ENCODE measurements at places on chromosomes 3 and 15.

DNA sequence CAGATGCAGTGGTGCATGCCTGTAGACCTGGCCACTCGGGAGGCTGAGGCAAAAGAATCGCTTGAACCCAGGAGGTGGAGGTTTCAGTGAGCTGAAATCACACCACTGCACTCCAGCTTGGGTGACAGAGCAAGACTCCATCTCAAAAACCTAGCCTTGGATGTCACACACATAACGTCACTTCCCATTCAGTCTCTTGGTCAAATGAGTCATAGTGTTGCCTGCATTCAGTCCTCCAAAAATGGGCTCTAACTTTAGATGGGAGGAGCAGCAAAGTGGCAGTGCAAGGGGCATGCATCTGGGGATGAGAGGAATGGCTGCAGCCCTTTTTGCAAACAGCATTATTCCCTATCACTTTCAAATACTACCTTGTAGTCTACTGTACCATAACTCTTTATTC is 62.9 kb upstream of the AGBL1 start:
- no peak for DNase-seq

GRCh38 chr3:197501496-197501878 is 54.3 kb downstream of the BDH1 start:
- DNase-seq = no peak

GRCh38 chr15:78977091-78977571 is 32.3 kb upstream of the CTSH start:
- no peak for DNase-seq

DNA sequence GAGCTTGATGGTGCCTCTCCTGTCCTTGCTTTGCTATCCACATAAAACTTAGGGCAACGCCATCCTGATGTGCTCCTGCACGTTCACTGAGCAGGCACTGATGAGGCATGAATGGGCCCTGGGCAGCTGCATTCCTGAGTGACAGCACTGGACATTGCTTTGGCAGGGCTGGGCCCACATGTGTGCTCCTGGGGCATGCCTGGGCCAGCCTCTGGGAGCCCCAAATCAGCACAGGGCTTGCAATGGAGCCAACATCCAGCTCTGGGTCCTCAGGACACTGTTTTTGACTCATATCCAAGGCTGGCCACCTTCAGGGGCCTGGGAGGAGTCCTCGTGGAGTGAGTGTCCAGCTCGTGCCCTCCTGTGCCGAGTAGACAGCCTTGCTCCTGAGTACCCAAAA is 5.9 kb upstream of the TKT start:
- DNase-seq = no peak

GRCh38 chr3:18237251-18238005 is 187.7 kb downstream of the SATB1 start:
- peak; percentile 48 for DNase-seq

GRCh38 chr15:29637555-29637954 is 184.7 kb downstream of the TJP1 start:
- no peak for DNase-seq

GRCh38 chr15:79973456-79974195 is 2.6 kb upstream of the BCL2A1 start:
- no peak for DNase-seq

DNA sequence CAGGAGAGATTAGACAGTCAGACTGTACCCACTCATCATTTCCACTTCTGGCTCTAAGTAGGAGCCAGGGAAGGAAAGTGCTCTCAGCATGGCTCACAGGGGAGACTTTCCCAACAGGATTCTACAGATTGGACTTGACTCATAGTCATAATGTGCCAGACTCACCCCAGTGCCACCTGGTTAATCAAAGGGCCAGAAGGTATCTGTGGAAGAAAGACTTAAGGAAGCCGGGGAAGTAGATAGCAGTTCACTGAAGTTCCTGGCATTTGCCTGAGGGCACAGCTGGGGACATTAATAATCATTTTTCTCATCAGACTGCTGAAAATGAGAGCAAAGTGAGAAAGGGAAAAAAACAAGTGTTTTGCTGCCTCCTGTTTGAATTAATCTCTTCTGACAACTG is 717.5 kb downstream of the TUSC7 start:
- no peak for DNase-seq

DNA sequence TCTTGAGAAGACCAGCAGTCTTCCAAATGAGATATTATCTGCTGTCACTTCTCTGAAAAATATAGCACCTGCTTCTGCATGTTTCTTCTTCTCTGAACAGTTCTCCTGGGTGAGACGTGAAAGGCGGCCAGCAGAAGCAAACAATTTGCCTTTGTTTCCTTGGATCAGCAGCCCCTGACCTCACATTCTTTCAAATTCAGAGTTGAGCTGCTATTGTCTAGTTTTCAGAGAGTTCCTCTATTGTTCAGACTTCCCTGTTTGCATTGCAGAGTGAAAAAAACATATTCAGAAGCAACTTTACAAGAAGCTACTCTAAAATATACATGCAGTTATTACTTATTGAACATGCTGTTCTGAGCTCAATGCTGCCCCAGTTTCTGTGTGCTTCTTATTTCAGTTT is 653.6 kb downstream of the NAALADL2 start:
- no peak for DNase-seq

DNA sequence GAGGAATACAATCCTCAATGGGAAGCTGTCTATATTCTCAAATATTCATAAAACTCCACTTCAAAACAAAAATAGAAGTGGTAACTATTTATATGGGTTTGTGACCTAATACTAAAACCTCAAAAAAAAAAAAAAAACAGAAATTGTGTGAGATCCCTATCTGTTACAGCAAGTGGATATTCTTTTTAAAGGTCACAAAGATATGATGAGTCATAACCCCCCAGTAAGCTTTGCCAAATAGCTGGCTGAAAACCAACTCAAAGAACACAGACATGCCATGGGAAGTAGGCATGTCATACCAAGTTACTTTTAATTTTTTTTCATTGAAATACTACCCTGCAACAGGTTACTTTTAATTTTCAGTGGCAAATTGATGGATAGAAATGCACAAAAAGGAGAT is 62.5 kb downstream of the CBLB start:
- DNase-seq = no peak

GRCh38 chr3:113002679-113003078 is 11.9 kb downstream of the GTPBP8 start:
- DNase-seq = no peak

GRCh38 chr3:154029926-154030325 is 91.3 kb upstream of the ARHGEF26 start:
- no peak for DNase-seq

- DNase-seq = no peak
These were observed 596.6 kb downstream of the GBE1 start for GRCh38 chr3:81164806-81165205.

DNA sequence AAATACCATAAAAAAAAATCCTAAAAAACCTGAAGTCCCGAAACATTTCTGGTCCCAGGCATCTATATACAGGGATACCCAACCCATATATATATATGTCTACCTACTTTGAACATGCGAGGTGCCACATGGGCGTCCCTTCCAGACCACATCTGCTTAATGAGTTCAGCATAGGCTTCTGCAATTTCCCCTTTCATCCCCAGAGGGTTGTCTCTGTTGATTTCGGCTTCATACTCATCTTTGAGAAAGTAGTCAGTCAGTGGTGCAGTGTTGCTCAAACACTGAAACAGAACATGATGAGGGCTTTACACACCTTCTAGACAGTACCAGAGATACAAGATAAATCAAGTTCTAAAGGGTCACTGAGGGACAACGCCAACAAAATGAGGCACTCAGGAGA is 28.6 kb upstream of the C3orf62 start:
- no peak for DNase-seq

- DNase-seq = no peak
These were observed 128.0 kb downstream of the ATG7 start for GRCh38 chr3:11400213-11400612.

GRCh38 chr3:140505213-140505612 is 172.7 kb upstream of the TRIM42 start:
- DNase-seq = no peak

DNA sequence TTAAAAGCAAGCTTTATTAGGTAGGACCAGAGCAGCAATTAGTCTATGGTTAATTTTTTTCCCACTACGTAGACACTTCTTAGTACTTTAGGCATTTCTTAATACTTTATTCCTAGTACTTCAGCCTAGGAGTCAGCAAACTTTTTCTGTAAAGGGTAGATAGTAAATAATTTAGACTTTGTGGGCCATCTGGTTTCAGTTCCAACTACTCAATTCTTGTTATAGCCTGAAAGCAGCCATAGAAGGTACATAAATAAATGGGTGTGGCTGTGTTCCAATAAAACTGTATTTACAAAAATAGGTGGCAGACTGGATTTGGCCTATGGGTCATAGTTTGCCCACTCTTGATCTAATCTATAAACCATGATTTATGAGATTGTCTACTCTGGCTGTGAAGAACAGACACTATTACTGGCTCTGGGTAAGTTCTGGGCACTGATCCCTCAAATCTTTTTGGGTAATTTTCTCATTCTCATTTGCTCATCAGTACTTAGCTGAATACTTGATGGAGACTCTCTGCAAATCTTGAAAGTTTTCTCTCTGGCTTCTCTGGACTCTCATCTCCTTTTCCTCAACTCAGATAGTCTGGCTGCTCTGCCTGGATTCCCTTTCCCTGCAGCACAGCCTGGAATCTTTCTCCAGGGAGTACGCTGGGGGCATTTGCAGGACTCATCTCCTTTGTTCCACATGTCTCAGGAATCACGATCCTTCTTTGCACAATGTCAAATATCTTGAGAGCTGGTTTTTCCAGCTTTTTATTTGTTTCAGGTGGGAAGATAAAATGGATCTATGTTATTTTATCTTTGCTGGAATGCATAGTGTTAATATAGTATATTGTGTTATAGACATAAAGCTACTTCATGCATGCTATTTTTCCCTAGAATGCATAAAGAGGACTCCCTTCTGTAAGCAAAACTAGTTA is 524.8 kb upstream of the TBL1XR1 start:
- no peak for DNase-seq

DNA sequence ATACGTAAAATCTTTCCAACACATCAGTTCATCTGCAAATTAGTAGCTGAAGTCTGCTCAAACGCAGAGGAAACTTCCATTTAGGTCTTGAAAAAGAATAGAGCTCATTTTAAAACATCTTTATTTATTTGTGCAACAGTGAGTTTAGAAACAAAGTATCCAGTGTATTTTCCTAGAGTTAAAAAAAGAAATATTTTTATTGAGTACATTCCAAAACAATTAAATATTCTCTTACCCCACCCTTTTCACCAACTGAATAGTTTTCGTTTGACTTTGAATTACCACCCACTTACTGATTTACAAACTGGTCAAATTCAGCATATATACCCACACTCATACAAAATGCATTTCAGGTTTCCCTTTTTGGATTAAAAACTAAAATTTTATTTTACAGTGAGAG is 104.7 kb downstream of the ZBTB20 start:
- no peak for DNase-seq

GRCh38 chr15:101167753-101168462 is 83.9 kb downstream of the CHSY1 start:
- DNase-seq = no peak

DNA sequence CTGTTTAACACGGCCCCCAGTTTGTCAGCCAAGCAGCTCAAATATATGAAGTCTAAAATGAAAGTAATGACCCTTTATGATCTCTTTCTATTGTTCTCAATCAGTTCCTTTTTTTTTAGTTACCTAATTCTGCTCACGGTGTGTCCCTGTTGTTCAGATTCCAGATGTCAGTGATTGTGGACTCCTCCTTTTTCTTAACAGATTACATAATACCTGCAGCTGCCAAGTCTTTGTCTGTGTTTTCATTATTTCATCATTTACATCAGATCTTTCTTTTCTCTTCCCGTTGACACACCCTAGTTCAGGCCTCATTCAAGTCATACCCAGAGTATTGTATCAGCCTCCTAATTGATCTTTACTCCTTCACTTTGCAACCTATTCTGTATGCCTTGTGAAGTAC is 56.1 kb upstream of the SKIL start:
- DNase-seq = no peak

GRCh38 chr15:33788906-33789540 is 179.3 kb upstream of the CHRM5 start:
- DNase-seq = no peak

DNA sequence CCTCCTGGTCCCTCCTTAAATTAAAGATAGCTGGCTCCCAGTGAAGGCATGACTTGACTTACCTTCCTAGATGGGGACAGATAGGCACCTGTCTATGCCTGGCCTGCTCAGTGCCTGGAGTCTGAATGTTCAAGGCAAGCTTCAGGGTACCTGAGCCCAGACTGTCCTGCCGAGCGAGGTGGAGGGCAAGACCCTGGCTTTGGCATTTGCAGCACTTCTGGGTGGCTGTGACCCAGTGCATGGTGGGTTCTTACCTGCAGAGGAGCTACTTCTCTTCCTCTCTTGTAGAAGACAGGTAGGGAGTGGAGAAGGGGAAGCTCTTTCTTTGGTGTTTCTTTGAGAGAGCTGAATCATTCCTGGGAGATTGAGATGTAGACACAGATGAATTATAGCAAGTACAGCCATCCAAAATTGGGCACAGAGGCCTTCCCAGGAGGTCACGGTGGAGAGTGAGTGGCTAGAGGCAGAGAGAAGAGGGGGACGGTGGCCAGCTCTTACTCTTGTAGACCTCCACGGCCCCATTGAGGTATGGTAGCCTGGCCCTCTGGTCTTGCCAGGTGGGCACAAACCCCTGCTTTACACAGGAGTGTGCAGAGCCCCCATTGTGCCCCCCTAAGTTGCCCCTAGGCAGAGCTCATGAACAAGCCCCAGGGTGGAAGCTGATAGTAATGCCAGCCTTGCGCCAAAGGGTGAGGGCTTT is 402.5 kb upstream of the TPM1 start:
- no peak for DNase-seq

GRCh38 chr3:41521010-41521655 is 321.8 kb downstream of the CTNNB1 start:
- no peak for DNase-seq

DNA sequence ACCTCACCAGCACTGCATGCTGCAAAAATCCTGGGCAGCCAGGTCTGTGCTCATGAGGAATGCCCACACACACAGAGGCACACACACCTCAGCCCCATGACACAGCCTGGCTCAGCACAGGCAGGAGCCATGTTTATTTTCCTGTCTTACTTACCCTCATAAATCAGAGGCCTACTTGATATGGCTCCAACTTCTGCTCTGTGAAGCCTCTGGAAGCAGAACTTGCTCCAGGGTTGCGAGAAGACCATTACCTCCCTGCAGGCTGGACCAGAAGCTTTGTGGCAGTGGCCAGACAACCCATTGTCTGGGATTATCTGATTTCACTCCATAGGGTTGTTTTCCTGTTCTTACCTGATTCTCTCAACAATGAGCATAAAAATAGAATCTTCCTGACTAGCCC is 43.8 kb upstream of the CMTM8 start:
- no peak for DNase-seq

- DNase-seq = no peak
These were observed 17.8 kb downstream of the ZNF35 start for GRCh38 chr3:44666346-44666745.

Measured in retinal pigment epithelial cell (primary cell).